ENCODE measurements at places on chromosomes 12 and 14. TPM values are rescaled to one million over a fixed set of nuclear protein-coding genes. Genes with fewer than 3 reads are reported as not detected.

- DNase-seq: no peak
Observed at GRCh38 chr14:24075485-24076301, 4.3 kb downstream of the CPNE6 start.

- no peak for DNase-seq
Observed at GRCh38 chr12:120260607-120261006, 4.9 kb downstream of the PXN start.

GRCh38 chr14:78254911-78255461 lies 84.8 kb downstream of the NRXN3 start:
- DNase-seq: no peak

DNA sequence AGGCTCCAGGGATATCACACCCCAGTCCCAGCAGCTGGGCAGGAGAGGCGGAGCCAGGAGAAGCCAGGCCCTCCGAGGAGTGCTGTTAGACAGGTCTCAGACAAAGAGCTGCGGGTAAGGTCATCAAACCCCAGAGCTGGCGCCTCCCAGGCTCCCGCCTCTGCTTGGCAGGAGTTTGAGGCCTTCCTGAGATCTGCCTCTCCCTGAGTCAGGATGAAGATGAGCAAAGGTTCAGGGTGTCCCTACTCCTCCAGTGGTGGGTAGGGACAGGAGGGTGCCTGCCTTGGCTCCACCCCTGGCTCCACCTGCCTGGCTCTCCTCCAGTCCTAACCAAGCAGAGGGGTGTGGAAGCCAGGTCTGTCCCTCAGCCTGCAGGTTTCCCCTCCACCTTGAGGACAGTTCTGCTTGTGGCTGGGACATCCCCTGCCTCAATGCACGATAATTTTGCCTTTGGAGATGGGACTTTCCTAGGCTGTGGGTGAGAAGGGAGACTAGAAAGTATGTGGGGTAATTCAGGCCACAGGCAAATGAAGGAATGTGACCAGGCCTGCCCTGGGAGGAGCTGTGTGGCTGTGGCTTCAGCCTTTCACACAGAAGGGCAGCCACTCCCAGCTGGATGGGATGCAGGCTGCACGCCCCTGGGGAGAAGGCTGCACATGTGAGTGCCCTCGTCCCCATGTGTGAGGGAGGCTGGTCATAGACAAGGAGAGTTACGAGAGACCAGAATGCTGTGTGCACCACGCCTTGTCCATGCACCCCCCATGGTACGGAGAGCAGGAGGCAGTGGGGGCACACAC lies 2.2 kb downstream of the PLEKHG6 start:
- DNase-seq: no peak

- peak; percentile 48 for DNase-seq
Observed at GRCh38 chr14:20332788-20333493, at the start of gene CCNB1IP1. Gene CCNB1IP1, minus strand, starts transcription at chr14:20333279. Its CDS starts 16,756 bp downstream, at chr14:20316523.

GRCh38 chr12:102883204-102883799 lies 33.7 kb downstream of the PAH start:
- DNase-seq: no peak

DNA sequence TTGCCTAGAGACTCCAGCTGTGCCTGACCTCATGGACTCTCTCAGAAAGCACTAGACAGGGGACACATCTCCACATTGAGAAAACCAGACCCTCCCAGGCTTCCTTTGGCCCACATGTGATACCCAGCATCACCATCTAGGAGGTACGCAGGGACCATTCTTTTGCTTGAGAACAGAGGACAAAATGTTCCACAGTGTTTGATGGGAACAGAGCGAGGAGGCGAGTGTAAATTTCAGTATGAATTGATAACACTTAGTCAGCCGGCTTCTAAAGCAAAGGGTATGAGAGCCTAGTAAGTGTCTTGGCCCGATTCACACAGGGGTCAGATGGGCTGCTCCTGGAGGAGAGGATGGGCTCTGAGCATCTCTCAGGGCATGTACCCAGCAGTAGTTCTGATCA lies 1052.4 kb downstream of the BCL11B start:
- DNase-seq: no peak

DNA sequence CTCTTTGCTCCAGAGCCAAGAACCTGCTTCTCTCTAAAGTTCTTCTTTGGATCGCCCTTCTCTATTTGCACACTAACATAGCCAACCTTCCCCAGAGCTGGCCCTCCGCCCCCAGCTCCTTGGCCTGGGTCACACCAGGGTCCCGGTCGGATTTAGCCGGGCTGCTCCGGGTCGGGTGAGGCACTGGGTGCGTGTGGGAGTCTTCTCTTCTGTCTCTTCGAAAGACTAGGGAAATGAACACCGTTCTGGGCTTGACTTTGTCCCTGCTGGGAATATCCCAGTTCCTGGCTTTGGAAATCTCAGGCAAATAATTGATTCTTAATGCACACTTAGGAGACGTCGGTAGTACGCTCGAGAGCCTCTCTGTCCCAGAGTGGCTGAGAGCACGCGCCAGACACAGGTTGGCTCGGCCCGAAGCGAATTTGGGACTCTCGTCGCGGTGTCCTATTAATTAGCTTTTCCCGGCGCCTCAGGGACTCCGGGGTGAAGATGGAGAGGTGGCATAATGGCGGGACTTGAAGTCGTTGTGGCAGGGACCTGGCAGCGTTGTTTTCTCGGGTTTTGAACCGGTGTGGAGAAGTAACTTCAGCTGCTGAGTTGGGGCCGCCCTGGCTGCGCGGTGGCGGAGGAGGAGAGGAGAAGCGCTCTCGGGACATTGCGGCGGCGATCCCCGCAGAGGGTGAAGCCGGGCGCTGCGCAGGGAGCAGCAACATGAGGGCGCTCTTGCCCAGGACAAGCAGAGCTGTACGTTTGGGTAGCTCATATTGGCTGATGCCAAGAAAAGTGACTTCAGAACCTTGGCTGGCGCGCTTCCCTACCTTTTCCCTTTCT lies 7.5 kb downstream of the FOXG1 start:
- no peak for DNase-seq

- no peak for DNase-seq
Observed at GRCh38 chr12:109182041-109182839, 65.9 kb downstream of the ACACB start.

GRCh38 chr12:72792889-72793288 lies 520.7 kb downstream of the TRHDE start:
- no peak for DNase-seq

The EPYC gene
- not detected for polyA plus RNA-seq

The STON2 gene
- polyA plus RNA-seq: not detected

The TUNAR gene
- not detected for polyA plus RNA-seq

The DAO gene
- polyA plus RNA-seq: not detected
